Cardiac fibroblast (primary cell): ENCODE measurements at places on chromosomes 12 and 14.

DNA sequence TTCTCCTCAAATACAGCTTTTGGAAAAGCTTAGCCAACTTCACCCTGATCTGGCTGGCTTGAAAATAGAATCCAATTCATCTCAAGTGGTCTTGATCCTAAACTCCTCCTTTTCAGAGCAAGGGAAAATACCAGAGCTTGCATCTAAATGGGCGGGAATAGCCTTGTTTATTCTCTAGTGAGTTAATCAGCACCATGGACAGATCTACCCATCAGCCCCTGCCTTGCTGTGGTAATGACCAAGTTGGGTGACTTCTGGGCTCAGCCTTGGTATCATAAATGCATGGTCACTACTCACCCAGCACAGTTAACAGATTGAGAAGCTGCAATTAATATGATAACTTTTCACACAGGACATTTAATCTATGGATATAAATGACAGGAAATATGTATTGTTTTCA, 196.6 kb downstream of the GLT1D1 start:
- DNase-seq: no peak

- DNase-seq: no peak
Observed at GRCh38 chr12:117622087-117622486, 260.7 kb upstream of the NOS1 start.

GRCh38 chr14:32087173-32087861, 10.2 kb downstream of the ARHGAP5 start:
- DNase-seq: no peak

DNA sequence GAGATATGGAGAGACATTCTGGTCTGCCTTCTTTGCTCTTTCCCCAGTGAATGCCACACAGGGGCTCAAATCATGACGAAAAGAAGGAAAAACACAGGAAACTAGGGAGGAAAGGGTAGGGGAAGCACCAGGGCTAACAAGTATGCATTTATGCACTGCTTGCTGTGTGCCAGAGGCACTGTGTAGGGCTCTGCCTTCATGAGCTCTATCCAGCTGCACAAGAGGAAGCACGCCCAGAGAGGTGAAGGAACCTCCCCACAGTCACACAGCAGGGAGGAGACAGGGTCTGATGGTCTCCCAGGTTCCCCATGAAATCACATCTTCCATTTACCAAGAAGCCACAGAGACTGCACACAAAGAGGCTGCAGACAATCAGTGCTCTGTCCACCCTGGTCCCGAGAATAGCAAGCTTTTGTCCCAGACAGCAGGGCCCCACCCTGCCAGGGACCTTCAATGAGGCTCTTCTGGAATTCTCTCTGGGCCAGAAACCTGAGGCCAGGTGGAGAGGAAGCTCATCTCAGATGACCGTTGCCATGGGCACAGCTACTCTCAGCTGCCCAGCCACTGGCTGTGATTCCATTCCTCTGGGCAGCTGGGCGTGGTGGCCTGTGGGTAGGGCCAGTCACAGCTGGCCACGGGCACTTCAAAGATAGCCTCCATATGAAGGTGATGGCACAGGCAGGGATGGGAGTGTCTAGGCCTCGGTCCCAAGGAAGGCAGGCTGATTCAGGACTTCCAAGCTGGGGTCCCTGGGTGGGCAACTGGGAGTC, 7.3 kb upstream of the TRPV4 start:
- no peak for DNase-seq

- no peak for DNase-seq
Observed at GRCh38 chr14:56127156-56127555, 8.9 kb downstream of the PELI2 start.

DNA sequence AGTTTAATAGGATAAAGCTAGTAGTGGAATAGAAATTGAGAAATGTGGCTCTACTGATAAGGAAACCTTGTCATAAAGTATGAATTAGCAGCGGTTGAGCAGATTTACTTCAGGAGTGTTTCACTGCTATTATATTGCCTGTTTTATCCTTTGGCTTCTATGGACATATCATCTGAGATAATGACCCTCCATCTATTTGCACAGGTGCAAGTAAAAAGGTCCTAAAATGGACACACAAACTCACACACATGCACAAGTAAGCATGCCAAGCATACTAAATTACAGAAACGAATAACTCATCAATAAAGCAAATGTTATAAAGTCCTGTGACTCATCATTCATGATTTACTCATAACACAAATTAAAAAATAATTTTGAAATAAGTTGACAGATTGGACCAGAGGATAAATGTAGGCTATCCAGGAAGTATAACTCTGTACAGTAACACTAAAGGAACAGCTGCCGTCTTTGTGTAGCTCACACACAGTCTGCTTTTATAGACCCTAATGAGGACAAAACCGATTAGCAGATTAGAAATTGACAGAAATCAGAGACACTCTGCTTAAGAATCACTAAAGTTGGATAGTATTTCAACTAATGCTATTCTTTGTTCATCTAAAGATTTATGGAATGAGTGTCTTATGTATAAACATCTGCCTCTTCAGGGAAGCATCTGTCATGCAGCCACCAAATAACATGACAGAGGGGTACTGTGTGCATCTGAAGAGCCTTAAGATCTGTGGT, 73.9 kb downstream of the SYT1 start:
- no peak for DNase-seq

DNA sequence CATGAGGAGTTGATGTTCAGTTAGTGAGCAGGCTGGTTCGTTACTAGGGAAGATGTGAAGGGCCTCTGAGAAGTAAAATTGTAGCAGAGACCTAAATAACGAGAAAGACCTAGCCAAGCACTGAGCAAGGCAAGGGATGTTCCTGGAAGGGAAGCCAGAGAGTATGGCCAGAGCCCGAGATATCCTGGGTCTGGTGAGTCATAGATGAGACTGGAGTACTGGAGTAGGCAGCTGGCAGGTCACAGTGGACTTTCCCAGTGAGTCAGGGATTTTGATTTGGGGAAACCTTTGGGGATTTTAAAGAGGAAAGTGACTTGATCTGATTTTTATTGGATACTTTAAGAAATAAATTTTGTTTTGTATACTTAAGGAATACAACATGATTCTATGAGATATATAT, 369.0 kb downstream of the DIO2 start:
- DNase-seq: peak; percentile 85

DNA sequence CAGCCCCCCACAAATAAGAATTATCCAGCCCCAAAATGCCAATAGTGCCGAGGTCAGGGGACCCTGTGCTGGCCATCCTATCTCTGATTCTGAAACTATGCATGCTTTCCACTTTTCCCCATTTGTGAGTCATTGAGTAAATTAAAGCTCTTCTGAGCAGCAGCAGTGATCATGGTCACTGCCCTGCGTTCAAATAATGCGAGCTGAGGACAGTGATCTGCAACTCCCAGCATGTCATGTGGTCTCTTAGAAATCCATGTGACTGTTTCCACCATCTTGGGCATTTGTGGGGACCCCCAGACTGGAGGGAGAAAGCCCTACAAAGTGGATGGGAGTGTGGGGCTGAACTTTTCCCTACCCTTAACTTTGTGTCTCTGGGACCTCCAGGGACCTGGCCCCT, 53.8 kb downstream of the C14orf132 start:
- DNase-seq: no peak

DNA sequence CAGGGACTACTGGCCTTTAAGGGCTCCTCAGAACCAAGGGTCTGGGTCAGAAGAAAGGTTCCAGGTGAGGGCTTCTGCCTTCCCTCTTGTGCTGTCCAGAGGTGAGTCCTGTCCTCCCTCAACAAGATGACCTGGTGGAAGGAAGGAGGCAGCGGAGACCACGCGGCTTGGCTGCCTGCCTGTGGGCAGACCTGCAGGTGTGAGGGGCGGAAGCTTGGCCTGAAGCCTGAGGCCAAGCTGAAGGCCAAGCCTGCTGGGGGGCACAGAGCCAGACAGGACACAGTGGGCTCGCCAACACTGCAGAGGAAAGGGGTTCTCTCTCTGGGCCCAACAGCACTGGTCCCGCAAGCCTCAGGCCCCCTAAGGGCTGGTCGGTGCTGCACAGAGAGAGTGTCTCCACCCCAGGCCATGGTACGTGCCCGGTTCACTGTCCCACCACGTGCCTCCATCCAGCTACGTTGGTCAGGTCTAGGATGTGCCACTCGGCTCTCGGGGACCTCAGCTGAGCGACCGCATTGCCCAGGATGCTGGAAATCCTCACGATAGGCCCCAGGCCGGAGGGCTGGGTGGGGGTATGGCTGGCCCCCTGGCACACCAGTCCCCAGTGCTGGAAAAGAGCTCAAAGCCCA, 170.0 kb upstream of the PRMT8 start:
- no peak for DNase-seq

- no peak for DNase-seq
Observed at GRCh38 chr12:107803092-107803491, 28.6 kb downstream of the ASCL4 start.

DNA sequence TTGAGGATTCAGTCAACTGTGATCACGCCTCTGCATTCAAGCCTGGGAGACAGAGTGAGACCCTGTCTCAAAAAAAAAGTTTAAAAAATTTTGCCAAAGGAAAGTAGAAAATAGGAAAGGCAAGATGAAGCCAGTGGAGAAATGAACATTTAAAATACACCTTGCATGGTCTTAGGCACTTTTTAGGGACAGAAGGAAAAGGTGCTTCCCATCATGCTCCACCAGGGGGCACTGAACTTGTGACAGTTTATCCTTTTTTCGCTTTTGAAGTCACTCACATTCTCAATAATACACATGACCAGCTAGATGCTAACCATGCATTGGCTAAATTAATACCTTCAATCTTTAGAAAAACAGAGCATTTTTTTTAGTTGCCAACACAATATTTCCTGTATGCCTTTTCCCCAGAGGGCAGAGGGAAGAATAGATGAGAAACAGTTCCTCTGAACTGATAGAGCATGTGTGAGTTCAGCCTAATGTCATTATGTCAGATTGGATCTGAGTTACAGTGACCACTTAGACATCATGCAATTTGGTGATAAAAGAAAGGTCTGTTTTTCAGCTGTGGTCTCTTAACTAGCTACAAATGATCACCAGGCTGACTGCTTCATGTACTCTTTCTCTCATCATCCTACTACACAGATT, 221.8 kb upstream of the SSTR1 start:
- DNase-seq: peak; percentile 63

GRCh38 chr14:71675126-71675899, 256.9 kb upstream of the RGS6 start:
- DNase-seq: no peak

- DNase-seq: no peak
Observed at GRCh38 chr14:30600922-30601918, 20.9 kb upstream of the SCFD1 start.

- DNase-seq: no peak
Observed at GRCh38 chr12:119679490-119679889, 11.6 kb downstream of the PRKAB1 start.

DNA sequence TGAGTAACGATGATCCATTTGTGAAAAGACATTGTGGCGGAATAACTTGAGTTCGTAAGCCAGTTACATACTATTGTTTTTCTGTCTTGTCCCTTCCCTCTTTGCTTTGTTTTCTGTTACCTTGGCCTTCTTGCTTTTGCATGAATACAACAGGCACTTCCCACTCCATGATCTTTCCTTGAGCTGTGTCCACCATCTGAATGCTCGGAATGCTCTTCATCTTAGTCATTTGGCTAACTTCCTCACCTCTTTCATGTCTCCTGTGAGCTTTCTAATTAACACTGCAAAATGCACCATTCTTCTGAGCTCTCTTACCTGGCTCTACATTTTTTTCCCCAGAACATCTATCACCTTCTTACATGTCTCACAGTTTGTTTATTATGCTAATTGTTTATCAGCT, 10.0 kb downstream of the KNTC1 start:
- DNase-seq: no peak

DNA sequence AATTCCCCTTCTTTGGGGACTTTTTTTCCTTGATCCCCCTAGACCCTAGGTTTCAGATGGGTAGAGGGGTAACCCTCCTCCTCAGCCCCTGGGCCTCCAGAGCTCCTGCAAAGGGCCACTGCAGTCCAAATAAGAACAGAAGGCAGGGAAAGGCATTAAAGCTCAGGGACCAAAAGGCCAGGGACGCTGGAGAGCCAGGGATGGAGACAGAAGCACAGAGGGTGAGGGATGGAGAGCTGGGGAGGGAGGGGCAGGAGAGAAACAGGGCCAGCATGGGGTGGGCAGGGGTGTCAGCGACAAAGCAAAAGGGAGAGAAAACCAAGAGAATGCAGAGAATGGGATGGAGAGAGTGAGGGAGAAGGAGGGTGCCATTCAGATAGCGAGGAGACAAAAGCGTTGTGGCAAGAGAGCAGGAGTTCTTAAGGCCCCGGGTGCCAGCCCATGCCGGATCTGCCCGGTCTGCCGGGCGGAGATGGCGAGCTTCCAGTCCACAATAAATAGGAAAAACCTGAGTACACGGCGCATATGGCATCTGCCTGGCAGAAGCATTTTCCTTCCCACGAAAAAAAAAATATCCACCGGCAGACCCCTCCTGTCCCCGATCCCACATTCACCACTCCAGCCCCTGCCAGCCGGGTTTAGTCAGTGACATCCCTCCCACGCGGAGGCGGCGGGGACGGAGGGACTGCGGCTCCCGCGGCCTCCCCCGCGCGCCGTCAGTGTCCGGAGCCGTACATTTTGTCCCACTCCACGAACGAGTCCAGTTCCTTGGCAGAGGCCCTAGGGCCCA, 28.6 kb downstream of the FIGNL2 start:
- DNase-seq: peak; percentile 22

DNA sequence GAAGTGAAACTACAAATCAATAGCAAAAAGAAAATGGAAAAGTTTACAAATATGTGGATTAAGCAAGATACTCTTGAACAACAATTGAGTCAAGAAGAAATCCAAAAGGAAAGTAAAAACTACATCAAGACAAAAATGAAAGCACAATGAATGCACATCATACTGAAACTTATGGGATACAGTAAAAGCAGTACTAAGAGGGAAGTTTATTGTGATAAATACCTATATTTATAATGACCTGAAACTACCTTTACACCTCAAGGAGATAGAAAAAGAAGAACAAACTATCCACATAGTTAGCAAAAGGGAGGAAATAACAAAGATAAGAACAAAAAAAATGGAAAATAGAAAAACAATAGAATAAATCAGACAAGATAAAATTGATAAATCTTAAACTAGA, 375.0 kb downstream of the TRHDE start:
- DNase-seq: no peak

GRCh38 chr14:84998216-84998615, 531.7 kb upstream of the FLRT2 start:
- no peak for DNase-seq

DNA sequence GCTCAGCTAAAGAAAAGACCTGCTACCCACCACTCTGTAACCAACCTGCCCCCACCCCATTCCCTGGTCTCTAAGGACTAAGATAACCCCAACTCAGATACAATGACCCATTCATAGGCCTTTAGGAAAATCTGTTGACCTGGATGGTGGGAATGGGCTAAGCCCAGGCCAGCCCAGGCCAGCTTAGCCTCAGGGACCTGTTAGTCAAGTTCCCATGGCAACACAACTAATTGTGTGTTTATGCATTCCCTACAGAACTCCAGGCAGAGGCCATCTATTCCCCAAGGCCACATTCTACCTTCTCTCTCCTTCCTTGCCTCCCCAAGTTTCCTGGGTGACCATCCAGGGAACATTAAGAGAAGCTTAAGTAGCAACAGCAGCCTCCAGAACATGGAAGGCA, 16.1 kb upstream of the KRT8 start:
- DNase-seq: no peak

DNA sequence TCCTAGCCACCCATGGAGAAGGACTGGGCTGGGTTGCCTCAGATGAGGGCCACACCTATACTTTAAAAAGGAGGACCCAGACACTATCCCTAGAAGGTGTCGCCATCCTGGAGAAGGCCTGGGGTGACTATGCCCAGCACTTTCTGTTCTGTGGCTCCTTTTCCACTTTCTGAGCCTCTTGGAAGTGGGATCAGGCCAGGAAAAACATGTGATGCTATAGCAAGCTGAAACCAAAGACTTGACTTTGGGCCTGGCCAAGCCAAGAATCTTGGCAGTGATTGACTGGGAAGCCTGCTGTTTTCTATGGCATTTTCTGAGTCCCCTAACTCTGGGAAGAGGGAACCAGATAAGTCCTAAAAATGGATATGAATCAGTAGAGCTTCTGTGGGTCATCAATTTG, 332.3 kb downstream of the ZFP36L1 start:
- peak; percentile 16 for DNase-seq
